Inflammatory macrophage treated with lipopolysaccharide for 4 hours (primary cell): ENCODE measurements at places on chromosomes 4 and X.

- peak; percentile 53 for DNase-seq
These were observed at the start of gene MBNL3 for GRCh38 chrX:132488819-132489577. MBNL3 (minus strand) TSS chrX:132489038; CDS start chrX:132439611, 49,427 bp downstream.

GRCh38 chr4:121126449-121127006, 37.6 kb downstream of the TNIP3 start:
- no peak for DNase-seq

GRCh38 chrX:147935156-147935758, 23.5 kb downstream of the FMR1 start:
- DNase-seq = no peak

DNA sequence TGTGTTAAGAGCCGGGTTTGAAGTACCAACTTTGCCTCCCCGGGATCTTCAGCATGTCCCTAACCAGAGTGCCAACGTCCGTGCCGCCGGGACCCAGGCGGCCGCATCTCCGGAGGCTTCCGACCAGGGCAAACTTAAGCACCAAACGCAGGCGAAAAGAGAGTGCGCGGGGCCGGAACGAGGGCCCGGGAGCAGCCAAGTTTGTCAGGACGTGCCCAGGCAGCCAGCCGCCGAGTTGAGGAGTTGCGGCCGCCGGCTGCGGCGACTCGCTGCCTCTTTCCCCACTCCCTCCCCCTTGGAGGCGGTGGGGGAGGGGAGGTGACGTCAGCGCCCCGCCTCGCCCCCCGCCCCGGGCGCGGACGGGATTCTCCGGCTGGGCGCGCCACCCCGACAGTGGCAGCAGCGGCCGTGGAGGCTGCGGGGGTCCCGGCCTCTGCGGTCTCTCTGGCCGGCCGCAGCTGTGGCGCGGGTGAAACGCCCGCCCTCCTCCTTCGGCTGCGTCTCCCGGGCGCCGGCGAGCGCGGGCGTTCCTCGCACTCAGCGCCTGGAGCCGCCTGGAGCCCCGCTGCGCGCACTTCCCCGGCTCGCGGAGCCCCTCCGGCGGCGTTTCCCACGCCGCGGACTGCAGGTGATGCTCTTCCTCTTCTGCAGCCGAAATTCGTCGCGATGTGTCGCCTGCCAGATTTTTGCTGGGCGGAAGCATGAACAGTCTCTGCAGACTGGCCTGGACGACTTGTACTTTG, 2.9 kb upstream of the FAT1 start:
- DNase-seq = no peak

GRCh38 chrX:45422216-45422925, 221.7 kb upstream of the DIPK2B start:
- no peak for DNase-seq
